Stimulated activated CD4-positive, alpha-beta T cell treated with anti-CD3 and anti-CD28 coated beads, Interleukin-15, amount 100 ng/mL, for 1 hour (primary cell): ENCODE measurements at places on chromosomes 16 and 17.
A peak's percentile ranks its signal among the peaks of the same experiment; 100 is the strongest.

DNA sequence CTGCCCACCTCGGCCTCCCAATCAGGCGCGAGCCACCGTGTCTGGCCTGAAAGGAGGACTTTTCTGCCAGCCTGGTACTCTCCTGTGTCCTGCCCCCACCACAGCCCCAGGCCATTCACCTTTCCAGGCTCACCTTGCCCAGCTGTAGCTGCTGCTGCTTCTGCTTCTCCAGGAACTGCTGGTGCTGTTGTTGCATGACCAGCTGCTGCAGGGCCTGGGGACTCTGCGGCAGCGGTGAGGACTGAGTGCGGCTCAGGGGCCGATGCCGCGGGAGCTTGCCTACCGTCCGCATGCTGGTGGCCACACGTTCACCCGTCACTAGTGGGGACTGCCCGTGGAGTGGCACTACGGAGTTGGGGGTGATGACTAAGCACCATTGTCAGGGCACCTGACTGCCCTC, 17.7 kb downstream of the G6PC3 start:
- no peak for DNase-seq

DNA sequence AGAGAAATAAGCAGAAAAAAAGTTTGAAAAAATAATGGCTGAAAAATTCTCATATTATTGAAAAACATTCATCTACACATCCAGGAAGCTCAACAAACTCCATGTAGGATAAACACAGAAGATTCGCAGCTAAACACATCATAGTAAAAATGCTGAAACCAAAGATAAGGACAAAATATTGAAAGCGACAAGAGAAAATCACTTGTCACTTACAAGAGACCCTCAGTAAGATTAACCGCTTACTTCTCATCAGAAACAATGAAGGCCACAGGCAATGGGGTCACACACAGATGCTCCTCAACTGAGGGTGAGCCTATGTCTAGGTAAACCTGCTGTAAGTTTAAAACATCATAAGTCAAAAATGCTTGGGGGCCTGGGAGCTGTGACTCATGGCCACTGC, 38.1 kb upstream of the METRNL start:
- DNase-seq, result no peak

- DNase-seq, result no peak
Measured at GRCh38 chr16:14187517-14188338, 116.6 kb downstream of the MRTFB start.

DNA sequence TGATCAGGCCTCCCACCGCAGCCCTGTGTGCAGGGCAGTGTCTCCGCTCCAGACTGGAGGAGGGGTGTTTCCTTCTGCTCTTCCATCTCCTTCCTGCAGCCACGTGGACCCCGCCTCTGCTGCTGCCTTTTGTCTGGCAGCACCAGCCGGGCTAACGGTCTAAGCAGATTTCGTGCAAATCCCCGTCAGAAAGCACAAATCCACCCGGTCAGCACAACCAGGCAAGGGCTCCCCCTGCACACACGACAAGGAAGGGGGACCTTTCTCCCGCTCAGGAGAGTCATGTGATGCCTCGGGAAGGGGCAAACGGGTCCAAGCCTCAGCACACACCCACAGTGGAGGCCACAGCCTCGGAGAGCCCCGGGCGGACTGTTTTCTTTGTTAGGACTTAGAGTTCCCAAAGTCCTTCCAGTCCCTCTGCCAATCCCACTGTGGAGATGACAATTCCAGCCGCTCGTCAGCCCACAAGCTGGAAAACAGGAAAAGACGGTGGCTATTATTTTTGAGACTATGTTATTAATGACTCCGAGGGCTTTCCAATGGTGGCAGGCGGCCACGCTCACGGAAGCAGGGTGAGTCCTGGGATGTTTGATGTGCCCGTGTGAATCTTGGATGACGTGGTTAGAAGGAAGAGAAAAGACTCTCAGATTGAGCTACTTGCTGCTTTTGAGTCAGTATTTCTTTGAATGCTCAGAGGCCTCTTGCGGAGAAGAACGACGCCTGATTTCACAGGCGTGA, 22.5 kb upstream of the MEAK7 start:
- DNase-seq, result no peak

- no peak for DNase-seq
Measured at GRCh38 chr17:29821897-29822296, 108.1 kb downstream of the SSH2 start.

DNA sequence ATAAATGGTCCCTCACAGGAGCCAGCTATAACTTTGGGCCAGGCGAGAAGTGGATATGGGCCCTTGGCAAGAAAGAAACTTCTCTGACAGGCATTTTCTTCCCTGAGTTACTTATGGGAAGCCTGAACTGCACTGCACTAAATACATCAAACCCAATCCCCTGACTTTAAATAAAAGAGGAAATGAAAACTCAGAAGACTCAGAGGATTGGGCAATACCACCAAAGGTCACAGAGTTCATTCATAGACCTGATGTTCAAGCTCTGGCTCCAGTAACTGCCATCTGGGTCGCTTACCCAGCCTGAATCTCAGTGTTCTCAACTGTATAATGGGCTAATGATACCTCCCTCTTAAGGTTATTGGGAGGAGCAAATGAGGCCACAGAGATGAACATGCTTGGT, 815 bp downstream of the KRT35 start:
- DNase-seq, result no peak

DNA sequence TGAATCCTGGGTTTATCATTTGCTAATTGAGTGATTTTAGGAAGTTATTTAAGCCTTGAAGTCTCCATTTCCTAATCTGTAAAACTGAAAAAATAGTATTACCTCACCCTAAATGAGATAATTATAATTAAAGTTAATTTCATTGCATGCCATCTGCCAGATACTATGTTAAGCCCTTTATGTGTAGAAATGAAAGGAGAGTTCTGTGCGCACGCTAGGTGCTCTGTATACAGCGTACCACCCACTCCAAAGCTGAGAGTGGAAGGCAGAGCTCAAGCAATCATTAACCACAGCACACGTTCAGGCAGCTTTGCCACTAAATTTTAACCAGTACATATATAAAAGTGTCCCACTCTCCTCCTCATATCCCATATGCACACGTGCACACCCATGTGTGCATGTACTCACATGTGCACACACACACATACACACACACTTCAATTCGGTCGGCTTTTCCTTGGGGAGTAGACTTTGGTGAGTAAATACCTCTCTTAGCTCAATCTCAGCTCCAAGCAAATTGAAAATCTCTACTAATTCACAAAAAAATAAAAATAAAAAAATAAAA, 204.8 kb downstream of the GRIN2A start:
- no peak for DNase-seq

DNA sequence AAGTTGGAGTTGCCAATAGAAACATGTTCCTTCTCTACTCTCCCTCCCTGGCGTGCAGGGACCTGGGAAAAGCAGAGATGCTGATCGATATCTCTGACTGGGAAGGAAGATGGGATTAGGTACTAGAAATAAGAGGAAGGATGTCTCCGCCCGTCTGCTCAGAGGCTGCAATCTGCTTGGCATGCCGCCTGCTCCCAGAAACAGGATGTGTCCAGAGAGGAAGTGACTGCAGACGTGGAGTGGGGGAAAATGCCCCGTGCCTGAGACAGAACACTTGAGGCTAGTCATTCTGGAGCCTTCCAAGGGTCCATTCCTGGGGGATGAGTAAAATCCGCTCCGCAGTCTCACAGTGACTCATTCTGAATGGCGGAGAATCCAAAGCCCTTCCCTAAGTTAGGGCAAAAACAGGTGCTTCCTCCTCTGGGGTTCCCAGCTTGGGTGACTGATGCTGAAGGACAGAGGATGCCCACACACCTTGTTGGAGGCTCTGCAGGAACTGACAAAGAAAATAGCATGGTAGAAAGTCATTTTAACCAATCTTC, 45.0 kb upstream of the SMURF2 start:
- no peak for DNase-seq

DNA sequence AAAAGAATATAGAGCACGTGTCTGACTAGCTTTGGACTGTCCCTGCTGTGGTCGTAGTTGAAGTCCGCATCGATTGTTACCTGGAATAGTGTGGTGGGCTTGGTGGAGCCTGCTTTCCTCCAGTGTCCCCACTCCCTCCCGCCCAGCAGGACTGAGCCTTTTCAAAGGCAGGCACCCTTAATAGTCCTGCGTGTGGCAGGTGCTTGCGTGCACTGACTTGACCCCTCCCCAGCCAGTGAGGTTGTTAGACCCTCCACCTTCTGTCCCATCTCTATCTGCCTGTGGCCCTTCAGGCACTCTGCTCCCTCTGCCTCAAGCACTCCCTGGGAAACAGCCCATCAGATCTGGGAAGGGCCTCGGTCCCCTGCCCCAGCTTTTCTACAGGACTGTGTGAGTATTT, 36.6 kb downstream of the TMEM11 start:
- DNase-seq, result no peak

DNA sequence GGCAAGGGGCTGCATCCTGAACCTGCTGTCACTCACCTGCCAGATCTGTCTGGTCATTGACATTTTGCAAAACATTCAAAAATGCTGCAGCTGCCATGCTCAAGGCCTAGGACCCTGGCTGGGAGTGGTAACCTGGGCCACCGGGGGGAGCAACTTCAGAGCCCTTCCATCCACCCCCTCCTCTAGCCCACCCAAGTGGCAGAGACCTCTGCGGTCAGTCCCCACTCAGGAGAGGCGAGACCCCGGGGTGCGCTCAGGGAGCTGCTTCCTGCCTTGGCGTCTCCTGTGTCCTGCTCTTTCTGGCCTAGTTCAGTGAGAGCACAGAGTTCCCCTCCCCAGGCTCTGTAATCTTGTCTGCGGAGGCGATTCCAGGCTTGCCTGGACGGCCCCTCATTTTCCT, 108.8 kb downstream of the CCDC182 start:
- DNase-seq, result no peak

DNA sequence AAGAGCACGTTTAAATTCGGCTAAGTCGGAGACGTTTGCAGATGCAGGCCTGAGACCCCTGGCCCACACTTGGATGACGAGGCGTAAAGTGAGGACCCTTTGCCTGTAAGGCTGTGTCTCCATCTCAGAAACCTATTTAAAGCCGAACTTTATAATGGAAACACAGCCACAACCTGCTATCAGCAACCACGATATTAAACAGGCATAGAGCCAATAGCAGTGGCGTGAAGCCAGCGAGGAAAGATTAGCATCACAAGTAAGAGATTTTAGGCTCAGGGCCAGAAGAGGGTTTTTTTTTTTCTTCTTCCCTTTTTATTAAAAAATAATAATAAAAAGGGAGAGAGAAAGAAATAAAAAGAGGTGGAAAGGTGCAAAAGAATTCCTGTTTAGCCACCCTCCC, 111.3 kb upstream of the NOL11 start:
- DNase-seq, result no peak

- no peak for DNase-seq
Measured at GRCh38 chr17:17059301-17059890, 17.1 kb downstream of the MPRIP start.

- no peak for DNase-seq
Measured at GRCh38 chr17:73360961-73361761, 49.4 kb upstream of the CDC42EP4 start.

GRCh38 chr17:41627316-41628072, 3.1 kb upstream of the KRT17 start:
- no peak for DNase-seq

DNA sequence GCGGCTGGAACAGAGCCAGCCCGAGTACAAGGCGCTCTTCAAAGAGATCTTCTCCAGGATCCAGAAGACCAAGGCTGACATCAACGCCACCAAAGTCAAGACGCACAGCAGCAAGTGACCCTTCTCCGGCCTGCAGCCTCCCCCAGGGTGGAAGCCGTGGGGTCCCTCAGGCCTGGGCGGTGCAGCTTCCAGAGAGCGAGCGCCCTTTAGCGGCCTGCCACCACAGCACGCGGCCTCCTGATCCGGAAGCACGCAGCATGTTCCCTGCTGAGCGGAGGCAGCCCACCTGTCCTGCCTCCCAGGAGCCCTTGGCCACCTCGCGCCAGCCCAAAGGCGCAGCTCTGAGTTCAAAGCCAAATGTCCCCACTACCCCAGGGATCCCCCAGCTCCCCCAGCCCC, 8.5 kb upstream of the MRPL58 start:
- no peak for DNase-seq

DNA sequence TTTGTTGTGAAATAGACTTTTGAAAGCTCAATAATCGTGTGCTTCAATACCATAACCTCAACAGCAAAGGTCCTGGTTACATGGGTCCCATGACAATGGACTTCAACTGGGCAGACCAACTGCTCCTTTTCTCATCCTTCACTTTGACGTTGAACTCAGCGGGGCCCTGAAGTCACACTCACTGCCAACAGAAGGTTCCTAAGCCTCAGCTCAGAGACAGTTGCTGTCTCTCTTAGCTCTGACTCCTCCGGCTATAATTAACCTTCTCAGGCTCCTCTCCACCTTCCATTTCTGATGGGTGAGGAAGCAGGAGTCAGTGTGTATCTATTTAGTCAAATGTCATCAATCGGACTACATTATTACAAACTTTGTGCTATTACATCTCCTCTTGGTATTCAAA, 23.8 kb downstream of the MPP3 start:
- DNase-seq, result no peak

DNA sequence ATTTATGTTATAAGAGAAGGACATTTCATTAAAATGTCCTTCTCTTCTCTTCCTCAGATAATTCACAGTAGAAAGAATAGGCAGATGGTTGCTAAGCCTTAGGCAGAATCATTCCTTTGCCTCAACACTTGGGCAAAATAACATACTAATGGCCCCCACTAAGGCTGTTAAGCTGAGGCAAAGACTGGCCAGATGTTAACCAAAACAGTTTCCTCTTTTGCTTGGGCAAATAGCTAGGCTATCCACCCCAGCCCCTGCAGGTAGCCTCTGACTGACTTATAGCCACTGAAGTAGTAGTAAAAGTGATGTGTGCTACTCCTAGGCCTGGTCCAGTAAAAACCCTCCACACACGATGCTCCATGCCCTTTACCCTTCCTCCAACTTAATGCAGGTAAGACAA, 55.2 kb downstream of the SPAG9 start:
- no peak for DNase-seq

DNA sequence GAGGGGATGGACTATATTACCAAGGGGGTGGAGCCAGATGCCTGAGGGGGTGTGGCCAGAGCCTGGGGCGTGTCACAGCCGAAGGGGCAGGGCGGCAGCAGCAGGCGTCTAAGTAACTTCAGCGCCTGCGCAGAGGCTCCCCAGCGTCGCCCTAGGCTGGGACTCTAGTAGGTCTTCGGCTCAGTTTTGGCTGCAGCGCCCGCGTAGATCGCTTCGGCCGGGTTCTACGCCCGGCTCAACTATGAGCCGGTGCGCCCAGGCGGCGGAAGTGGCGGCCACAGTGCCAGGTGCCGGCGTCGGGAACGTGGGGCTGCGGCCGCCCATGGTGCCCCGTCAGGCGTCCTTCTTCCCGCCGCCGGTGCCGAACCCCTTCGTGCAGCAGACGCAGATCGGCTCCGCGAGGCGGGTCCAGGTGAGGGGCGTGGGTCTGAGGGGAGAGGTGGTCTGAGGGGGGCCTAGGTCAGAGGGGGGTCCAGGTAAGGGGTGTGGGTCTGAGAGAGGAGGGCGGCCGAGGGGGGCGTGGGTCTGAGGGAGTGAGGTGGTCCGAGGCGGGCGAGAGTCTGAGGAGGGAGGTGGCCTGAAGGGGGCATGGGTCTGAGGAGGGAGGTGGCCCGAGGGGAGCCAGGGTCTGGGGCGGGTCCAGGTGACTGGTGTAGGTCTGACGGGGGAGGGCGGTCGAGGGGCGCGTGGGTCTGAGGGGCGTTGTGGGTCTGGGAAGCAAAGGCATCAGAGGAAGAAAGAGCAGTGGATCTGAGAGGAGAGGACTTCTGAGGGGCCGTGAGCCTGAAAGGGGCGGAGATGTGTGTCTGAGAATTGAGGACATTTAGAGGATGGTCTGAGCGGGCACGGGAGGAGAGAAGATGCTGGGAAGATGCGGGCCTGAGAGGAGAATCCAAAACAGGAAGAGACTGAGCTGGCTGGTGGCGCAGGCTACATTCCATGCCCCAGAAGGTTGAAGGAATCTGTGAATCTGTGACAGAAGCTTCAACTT, at the start of gene LPCAT2:
Gene LPCAT2, plus strand, starts transcription at position 132 of the 991 bp plus-strand sequence. Its CDS starts 110 bp downstream, at position 242.
- DNase-seq, result peak; percentile 15
